ENCODE measurements at places on chromosomes 4 and X. TPM values are rescaled to one million over a fixed set of nuclear protein-coding genes. Genes with fewer than 3 reads are reported as not detected.

- no peak for DNase-seq
These were observed 14.4 kb downstream of the GEMIN8 start for GRCh38 chrX:14015294-14015693.

- DNase-seq, result no peak
These were observed 53.3 kb downstream of the WFS1 start for GRCh38 chr4:6322761-6323566.

GRCh38 chr4:167020410-167020809 is 213.9 kb downstream of the SPOCK3 start:
- DNase-seq, result no peak

GRCh38 chr4:128812442-128813235 is 3.1 kb downstream of the JADE1 start:
- no peak for DNase-seq

DNA sequence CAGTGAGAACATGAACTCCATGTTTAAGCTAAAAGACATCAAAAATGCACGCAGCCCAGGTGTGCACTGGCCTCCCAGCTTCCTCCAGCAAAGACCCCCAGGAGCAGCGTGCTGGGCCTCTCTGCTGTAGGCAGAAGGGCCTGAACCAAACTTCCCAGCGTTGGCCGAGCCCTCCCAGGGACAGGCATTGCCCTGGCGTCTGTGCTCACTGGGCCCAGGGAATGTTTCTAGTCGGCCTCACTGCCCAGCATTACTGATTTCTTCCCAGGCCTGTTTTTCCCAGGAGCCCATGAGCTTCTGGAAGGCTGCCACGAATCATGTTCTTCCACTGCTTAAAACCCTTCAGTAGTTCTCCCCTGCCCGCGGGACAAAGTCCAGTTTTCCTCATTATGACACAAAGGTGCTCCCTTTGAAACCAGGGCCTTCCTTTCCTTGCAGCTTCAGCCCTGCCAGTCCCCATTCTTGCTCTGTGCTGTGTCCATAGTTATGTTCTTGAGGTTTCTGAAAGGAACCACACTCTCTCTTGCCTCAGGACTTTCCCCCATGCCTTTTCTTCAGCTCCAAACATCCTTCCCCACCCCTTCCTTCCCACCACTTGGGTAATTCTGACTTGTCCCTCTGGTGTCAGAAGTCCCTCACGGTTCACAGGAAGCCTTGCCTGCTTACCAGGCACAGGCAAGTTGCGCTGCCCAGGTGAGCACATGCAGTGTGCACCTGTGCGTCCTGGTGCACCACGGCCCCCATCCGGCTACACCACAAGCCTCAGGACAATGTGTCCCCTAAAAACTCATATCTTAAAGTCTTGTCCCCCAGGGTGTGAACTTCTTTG is 93.4 kb upstream of the ENPP6 start:
- DNase-seq, result no peak

DNA sequence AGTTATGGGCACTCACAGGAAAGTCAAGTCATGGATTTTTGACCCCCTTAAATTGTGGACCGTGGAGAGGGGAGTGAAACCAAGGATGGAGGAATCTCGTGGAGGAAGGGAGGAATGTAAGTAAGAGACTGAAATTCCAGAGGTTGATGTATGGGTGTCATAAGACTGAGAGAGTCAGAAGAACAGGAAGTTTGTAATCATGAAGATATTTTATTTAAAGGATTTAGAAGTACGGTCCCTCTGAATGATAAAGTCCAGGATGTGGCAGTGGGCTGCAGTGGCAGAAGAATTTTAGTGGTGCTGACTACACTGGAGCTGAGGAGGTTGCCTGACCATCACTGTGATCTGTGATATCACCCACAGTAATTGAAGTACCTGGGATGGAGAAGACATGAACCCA is 57.8 kb downstream of the DCLK2 start:
- DNase-seq, result no peak

DNA sequence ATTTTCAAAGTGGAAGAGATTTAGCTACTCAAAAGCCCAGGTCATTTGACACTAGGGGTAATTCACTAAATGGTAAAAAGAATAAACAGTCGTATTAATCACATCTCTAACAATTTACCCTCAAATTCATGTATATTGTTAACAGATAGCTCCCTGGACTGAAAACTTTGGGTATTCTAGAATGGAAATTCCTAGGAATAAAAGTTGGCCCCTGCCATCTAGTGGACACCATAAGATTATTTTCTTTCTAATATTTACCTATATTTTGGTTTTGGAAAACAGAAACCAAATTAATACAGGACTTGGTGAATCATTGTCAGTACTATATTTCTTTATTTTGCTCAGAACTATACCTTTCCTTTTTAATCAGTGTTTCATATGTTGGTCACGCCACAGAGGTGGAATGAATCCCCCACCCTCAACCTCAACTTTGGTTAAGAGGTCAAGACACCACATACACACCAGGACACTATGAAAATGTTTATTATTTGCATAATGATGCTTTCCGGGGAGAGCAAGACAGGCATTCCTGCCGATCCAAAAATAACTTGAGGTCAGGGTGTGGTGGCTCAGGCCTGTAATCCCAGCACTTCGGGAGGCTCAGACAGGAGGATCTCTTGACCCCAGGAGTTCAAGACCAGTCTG is 96.2 kb upstream of the APOOL start:
- no peak for DNase-seq

GRCh38 chrX:63702556-63702955 is 82.5 kb downstream of the ARHGEF9 start:
- DNase-seq, result no peak

DNA sequence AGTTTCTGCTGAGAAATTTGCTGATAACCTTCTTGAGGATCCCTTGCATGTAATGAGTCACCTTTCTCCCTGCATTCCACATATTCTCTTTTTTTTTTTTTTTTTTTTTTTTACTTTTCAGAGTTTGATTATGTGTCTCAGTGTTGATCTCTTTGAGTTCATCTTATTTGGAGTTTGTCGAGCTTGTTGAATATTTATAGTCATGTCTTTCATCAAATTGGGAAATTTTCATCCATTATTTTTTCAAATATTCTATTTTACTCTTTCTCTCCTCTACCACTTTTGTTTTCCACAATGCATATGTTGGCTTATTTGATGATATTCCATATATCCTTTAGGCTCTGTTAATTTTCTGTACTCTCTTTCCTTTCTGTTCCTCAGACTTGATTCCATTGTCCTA is 136.1 kb downstream of the MAD2L1 start:
- DNase-seq, result no peak

DNA sequence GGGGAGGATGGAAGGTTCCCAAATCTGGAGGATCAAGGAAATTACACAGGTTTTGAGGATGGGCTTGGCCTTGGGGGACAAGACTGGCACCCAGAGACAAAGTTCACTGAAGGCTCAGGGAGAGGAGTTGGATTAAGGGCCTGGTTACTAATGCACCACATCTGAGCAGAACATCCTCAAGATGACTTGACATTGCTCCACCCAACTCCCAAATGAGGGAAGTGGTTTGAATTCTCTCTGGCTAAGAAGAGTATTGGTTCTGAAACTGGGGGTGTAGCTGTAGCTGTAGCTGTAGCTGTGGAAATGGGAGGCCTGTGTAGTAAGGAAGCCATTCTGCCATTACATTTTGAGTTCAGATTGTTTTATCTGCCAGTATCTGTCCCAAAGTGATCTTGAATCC is 129.4 kb downstream of the RASL11B start:
- DNase-seq, result no peak

DNA sequence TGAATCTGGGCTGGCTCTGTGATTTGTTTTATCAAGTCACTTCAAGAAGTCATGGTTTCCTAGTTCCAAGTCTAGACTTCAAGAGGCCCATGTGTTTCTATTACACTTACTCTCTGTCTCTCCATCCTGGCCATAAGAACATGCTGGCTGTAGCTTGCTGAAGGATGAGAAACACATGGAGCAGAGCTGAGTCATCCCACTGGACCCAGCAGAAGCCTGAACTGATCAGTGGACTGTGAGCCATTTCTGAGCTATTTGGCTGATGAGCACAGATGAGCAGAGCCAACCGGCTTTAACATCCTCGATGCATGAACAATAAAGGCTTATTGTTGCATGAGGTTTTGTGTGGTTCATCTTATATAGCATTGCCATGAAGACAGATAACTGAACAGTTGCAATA is 290.6 kb upstream of the BOD1L1 start:
- DNase-seq, result peak; percentile 97

DNA sequence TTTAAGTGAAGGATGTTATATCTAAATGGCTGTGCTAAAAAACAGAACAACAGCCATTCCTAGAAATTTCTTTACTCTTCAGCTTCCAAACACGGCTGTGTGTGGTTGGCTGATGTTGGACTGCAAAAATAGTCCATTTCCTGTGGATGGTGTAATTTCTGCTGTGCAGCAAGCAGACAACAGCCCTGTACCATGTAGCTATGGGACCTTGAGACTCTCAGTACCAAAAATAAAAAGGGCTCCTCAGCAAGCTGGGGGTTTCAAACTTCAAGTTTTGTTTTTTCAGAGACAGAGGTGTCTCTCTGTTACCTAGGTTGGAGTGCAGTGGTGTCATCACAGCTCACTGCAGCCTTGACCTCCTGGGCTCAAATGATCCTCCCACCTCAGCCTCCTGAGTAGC is 18.1 kb downstream of the CD40LG start:
- no peak for DNase-seq

DNA sequence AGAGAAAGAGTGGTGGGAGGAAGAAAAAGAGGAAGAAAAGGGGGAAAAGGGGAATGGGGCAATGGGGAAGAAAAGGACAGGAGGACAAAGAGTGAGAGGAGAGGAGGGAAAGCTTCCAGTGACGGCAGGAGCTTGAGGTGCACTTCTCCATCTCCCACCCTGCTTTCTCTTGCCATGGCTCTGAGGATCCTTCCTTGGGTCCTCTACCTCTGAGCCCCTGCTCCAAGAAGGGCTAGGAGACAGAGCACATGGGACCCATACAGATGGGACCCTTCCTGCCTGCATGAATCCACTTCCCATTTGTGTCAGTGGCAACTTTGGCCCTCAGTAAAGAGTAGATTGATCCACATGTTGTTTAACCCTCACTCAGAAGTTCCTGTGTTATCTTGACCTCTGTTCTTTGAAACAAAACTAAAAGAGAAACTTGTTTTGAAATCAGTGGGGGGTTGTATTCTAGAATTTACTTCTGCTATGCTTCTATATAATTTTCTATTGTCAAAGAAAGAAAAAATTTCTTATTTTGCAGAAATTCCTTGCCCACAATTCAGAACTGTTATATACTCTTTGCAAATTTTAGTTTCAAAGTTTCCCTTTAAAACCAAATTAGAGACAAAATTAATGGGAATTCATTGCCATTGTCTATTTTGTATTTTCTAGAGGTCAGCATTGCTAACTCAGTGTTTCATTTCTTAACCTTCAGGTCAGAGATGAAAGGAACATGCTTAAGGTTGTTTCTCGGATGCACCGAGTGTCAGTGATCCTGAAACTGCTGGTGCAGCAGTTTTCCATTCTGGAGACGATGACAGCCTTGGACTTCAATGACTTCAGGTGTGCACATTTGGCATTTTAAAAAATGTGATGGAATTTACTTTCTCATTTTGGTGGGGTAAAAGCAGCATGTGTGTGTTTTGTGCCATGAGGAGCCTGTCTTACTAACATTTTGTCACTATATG is 5.0 kb downstream of the TDO2 start:
- DNase-seq, result no peak

DNA sequence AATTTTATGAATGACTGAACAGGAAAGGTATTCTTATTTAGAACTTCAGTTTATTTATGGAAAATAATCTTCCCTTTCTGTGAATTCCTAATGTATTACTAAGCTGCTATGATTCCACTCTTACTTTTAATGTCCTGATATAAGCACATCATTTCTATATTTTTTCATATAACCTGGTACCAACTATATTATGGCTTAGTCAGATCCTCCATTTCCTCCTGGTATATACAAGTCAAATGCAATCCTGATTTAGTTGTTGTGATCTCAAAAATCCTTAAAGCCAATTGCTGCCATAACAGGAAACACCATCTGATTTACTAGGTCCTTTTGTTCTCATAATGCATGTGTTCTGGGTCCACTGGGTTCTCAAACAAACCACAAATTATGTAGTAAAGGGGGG is 26.8 kb downstream of the TRMT2B start:
- no peak for DNase-seq

DNA sequence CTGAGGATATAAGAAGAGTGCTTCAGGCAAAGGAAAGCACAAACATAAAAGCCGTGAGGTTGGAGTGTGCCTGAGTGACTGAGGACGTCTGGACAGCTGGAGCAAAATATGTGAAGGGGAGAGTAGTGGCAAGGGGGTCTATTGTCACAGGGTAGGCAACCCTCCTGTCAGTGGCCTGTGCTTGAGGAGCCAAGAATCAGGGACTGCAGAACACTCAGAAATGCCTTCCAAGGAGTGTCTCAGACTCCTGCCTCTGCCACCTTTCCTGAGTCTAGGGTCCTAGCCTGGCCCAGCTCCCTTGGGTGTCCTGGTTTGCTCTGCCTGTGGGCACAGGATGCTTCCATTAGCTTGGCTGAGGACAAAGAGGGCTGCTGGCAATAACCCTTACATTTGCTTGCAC is 152.5 kb upstream of the PJA1 start:
- DNase-seq, result no peak

GRCh38 chrX:34909151-34909550 is 33.4 kb upstream of the FAM47B start:
- DNase-seq, result no peak

DNA sequence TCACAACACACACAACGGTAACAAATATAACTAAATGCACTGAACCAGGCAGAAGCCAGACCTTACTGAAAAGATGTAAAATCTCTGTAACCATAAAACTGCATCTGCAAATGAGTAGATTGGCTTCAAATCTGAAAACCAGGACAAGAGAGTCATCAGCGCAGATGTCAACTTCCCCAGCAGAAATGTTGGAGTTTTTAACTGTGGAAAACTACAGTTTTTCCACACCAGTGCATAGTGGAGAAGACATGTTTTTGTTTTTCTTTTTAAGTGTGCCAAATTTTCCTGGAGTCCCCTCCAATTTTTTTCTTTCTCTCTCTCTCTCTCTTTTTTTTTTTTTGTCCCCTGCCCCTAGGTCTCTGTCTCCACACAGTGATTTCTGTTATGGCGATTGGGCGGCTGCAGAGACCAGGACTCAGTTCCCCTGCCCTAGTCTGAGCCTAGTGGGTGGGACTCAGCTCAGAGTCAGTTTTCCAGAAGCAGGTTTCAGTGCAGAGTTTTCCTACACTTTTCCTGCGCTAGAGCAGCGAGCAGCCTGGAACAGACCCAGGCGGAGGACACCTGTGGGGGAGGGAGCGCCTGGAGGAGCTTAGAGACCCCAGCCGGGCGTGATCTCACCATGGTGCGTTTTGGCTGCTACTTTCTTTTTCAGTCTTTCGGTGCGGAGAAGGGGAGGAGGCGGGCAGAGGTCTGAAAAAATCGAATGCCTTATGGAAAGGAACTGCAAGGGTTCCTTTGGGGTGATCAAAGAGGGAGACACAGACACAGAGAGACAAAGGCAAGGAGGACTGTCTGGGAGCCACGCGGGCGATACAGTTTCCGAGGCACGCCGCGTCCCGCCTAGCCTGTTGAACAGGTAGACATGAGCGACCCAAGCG is at the start of gene GUCY1A1:
Gene GUCY1A1, plus strand, starts transcription at position 505 of the 878 bp plus-strand sequence. CDS start 30,020 bp downstream, outside the sequence.
- no peak for DNase-seq

The ASB11 gene
- not detected for polyA plus RNA-seq

The FGF13 gene
- polyA plus RNA-seq, result 0.35 TPM

The SPANXA2 gene
- not detected for polyA plus RNA-seq

The MGARP gene
- 42.6 TPM for polyA plus RNA-seq

The GYG2 gene
- 19.6 TPM for polyA plus RNA-seq

The ARMCX4 gene
- 6.4 TPM for polyA plus RNA-seq

The DKC1 gene
- 50.5 TPM for polyA plus RNA-seq

The P2RY8 gene
- polyA plus RNA-seq, result not detected

The CPE gene
- 11.8 TPM for polyA plus RNA-seq

The STOX2 gene
- polyA plus RNA-seq, result 3.4 TPM

The BANK1 gene
- polyA plus RNA-seq, result 0.25 TPM

The TRIM61 gene
- polyA plus RNA-seq, result 2.2 TPM

The MEPE gene
- polyA plus RNA-seq, result not detected

Measured in AG04450 (cell line).